ENCODE measurements at places on chromosomes 2 and 18.

DNA sequence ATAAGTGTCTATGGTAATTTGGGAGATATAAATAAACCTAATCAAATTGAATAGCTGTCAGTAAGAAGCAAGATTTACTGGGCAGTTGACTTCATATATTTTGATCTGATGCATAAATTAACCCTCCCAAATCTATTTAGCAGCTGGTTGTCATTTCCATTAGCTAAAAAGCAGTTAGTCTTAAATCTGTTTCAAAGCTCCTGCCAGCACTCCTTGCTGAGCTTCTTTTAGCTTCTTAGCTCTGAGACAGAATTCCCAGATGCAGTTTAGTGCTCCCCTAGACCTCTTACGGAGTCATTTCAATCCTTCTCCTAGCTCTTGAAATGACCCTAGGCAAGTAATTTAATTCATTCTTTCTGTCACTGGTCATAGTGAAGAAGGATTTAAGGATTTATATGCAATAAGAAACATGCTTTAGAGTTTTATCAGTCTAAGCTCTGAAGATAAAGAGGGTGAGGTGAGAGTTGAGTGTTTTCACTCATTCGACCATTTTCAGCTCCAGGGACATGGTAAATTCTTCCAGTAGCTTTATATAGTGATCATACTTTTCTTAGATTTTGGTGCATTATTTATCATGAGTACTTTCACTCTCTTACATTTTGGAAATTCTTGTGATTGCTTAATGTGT is 98.9 kb downstream of the PHLPP1 start:
- no peak for DNase-seq

DNA sequence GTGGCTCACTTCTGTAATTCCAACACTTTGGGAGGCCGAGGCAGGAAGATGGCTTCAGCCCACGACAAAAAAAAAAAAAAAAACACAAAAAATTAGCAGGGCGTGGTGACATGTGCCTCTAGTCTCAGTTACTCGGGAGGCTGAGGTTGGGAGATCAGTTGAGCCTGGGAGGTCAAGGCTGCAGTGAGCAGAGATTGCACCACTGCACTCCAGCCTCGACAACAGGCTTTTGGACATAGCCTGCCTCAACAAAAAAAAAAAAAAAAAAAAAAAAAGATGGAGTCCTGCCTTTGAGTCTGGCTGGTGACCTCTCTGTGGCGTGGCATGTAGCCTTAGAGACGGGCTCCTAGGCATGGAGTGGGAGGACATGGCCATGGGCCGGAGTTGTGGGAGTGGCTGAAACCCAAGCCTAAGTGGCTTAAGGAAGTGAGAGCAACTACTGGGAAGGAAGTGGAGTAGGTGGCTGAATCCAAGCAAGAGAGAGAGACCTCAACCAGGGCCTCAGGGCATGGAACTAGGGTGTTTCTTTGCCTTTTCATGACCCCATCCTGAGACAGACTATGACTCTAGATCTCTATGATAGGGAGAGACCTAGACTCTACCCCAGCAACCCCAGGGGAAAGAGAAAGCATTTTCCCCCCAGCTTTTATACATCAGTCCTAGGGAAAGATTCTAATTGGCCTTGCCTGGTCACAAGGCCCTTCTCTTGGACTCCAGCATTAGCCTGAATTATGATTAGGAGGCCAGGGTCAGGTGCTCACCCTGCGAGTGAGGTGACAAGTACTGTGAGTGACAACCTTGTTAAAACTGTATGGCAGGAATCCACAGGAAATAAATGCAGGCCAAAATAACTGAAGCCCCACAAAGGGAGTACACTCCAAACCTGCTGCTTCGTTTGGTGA is 34.2 kb downstream of the NPAS2 start:
- no peak for DNase-seq

- DNase-seq = no peak
These were observed 49.0 kb downstream of the ACTR2 start for GRCh38 chr2:65276609-65277008.

DNA sequence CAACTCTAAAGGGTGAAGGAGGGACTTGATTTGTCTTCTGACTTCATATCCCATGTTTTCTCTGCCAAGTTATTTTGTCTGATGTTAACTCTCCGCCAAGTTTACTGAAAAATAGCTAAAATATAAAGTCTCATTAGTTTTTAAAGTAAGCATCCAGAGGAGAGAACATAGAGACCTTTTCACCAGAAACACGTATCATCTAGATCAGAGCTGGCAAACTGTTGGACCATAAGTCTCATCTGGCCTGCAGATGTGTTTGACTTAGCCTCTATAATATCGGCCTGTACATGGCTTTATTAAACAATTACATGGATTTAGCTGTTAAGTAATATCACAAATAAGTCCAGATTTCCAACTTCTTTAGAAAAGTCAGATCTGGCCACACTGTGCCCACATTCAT is 182.6 kb downstream of the PLCL1 start:
- no peak for DNase-seq

DNA sequence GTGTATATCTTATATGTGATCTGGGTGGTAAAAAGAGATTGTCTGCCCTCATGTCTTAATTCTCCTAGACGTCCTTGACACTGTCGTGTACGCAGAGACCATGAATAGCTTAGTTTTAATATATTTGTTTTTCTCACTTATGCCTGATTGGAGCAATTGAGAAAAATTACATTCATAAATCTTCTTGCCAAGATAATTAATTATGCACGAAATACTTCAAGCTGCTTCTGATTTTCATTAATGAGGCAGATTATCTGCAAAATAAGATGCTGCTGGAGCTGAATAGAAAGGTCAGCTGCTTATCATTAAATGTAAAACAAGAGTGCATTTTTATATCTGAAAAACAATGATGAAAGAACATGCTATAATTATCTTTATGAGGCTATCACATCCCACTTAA is 95.9 kb downstream of the CCDC141 start:
- DNase-seq = no peak

GRCh38 chr2:72572501-72572900 is 253.3 kb downstream of the EXOC6B start:
- no peak for DNase-seq

DNA sequence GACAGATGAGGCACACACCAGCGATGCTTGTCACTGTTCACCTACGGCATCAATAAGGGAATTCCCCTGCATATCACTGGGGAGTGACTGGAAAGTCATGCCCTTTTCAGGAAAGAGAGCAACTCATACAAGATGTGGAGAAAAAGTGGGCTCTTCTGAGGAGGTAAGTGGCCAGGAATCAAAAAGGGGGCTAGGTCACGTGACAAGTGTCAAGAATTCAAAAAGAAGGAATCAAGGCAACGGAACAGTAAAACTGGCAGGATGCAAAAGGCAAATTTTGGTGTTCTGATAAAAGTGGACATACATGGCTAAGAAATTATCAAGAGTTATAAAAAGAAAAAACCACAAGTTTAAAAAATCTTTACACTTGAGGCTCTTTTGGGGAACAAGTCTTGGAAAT is 190.7 kb upstream of the ACAA2 start:
- DNase-seq = no peak

GRCh38 chr2:157309878-157310277 is 15.7 kb downstream of the ERMN start:
- DNase-seq = no peak

DNA sequence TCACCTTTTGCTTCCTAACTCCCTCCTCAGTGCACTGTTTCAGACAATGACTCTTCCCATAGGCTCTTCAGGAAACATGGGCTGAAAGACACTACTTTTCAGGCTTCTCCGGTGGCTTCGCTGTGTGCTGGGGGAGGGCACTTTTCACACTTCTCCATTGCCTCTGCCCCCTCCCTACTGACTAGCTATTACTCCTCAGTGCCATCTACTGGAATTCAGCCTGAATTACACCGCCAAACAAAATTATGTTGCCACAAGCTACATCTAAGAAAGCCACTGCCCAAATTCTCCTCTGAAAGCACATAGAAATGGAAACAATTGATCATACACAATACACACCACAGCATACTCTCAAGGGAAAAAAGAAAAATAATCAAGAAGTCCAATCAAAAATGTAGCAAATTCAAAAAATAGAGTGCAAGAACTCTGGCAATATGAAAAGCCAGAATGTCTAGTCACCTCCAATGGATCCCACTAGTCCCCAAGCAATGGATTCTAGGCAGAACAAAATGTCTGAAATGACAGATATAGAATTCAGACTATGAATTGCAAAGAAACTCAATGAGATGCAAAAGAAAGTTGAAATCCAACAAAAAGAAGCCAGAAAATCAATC is 1139.4 kb upstream of the GYPC start:
- DNase-seq = no peak

DNA sequence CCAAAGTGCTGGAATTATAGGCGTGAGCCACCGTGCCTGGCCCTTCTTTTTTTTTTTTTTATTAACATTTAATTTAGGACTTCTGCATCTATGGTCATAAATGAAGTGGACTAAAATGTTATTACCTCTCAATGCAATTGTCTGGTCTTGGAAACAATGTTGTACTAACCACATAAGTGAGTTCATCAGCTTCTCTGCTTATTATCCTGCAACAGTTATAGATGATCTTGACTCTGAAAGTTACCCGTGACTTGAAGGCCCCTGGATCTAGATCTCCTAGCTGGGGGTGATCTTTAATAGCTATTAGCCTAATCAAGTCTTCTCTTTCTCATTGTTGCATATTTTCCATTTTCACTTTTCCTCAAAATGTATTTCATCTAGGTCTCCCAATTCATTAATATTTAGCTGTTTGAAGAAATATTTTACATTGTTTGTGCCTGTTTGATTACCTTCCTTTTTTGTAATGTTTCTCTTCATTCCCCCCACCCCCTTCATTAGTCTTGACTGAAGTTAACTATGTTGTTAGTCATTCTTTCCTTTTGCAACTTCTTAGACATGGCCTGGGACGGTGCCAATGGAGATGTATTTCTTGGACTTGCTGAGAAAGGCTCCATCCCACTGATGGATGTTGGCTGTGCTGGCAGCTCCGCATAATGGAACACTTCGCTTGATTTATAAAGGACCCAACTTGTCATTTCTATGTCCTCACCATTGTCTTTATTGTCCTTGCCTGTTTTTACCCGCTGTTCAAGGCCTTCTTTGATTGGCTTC is 141.6 kb upstream of the RIOK3 start:
- no peak for DNase-seq

DNA sequence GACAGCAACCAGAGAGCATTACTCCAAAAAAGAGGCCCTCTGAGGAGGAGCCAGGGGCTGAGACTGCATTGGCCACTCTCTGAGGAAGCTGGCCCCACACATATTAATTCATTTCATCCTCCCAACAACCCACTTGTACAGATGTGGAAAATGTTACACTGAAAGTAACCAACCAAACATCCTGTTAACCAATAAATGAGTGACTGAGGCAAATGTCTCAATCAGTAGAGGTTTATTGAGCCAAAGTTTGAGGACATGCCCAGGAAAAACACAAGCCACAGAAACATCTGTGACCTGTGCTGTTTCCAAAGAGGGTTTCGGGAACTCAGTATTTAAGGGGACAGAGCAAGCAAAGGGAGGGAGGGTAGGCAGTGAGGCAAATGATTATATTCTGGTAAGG is 53.0 kb downstream of the SKA1 start:
- DNase-seq = no peak

DNA sequence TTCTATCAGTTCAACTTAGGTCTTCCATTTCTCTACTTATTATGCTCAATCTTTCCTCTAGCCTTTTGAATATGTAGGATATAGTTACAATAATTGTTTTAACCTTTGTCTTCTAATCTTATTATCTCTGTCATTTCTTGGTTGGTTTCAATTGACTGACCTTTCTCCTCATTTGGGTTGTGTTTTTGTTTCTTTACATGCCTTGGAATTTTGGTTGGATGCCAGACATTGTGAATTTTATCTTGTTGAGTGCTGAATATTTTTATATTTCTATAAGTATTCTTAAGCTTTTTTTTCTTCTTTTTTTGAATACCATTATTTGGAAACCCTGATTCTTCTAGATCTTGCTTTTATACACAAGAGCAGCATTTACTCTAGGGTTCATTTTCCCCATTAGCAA is 30.7 kb upstream of the TMEM247 start:
- no peak for DNase-seq

DNA sequence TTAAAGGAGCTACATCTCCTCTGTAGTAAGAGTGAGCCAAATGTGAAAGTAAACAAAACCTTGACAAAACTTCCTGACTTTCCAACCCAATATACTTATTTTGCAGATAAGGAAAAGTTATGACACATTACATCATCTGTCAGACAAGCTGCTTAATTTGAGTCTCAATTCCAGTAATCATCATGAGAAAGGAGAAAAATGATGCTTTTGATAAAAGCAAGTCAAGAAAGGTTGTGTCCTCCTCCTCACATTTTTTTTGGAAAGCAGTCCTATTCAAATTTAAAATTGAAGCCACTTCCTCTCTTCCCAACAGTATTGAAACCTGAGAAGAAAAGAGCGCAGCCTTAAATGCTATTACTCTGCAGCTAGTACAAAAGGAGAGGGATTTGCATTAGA is 519.6 kb downstream of the LRP1B start:
- DNase-seq = no peak

All from gastrocnemius medialis (tissue), 4 donors.